ENCODE measurements at places on chromosomes 5 and 9. TPM values are rescaled to one million over a fixed set of nuclear protein-coding genes. Genes with fewer than 3 reads are reported as not detected.

Gene CTSL
- 22.2 TPM for total RNA-seq

Gene GPR151
- total RNA-seq = not detected

Gene RPL35
- total RNA-seq = 1,103 TPM

Gene HTR1A
- not detected for total RNA-seq

Gene TNFSF8
- total RNA-seq = 5.8 TPM

Gene MTMR12
- 35.6 TPM for total RNA-seq

Gene ADCY2
- total RNA-seq = 0.29 TPM

Gene CEL
- total RNA-seq = not detected

Gene SPATA31A3
- total RNA-seq = not detected

Gene PCDHGA8
- total RNA-seq = 1.2 TPM

Gene THG1L
- total RNA-seq = 15.6 TPM

Measured in stomach (tissue), 19 donors.